Keratinocyte (primary cell): ENCODE measurements at places on chromosomes 5 and 9.
A peak's percentile ranks its signal among the peaks of the same experiment; 100 is the strongest.

DNA sequence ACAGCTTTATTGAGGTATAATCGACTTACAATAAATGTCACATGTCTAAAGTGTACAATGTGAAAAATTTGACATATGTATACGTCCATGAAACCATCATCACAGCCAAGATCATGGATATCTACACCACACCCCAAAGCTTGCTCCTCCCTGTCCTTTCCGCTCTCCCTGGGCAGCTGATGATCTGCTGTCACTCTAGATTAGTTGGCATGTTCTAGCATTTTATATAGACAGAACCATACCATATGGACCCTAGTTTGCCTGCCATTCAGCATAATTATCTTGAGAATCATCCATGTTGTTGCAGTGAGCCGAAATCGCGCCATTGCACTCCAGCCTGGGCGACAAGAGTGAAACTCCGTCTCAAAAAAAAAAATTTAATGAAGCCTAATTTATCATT, 42.5 kb downstream of the ERGIC1 start:
- no peak for DNase-seq

DNA sequence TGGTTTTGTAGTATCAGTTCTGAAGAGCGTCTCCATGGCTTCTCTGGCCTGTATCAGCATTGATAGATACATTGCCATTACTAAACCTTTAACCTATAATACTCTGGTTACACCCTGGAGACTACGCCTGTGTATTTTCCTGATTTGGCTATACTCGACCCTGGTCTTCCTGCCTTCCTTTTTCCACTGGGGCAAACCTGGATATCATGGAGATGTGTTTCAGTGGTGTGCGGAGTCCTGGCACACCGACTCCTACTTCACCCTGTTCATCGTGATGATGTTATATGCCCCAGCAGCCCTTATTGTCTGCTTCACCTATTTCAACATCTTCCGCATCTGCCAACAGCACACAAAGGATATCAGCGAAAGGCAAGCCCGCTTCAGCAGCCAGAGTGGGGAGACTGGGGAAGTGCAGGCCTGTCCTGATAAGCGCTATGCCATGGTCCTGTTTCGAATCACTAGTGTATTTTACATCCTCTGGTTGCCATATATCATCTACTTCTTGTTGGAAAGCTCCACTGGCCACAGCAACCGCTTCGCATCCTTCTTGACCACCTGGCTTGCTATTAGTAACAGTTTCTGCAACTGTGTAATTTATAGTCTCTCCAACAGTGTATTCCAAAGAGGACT, 1.5 kb downstream of the GPR21 start:
- DNase-seq: no peak

DNA sequence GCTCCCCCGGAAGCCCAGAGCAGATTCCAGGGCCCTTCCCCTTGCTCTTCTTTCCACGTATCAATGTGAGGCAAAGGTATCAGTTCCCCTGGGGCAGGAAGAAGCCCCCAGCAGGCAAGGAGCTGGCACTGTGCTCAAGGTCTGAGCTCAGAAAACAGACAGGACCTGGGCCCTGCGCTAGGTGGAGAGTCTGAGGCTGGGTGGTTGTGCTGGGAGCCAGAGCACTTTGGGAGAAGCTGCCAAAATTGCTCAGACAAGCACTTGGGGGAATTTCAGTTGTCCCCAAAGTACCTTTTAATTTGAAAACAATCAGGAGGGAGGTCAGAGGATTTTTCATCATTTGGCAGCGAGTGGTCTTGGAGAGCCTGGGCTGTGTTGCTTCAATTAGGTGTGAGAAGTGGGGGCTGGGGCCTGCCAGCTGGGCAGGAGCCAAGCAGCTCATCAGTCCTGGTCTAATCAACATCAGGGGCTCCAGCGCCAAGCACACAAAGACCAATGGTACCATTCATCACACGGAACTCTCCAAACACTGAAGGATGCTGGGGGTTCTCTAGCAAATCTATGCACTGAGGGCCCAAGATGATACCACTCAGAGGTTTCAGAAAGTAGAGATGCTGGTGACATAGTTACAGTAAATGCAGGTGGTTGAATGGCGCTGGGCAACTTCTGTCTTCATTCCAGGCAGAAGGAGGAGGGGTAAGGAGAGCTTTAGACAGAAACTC, 176.5 kb downstream of the SNX18 start:
- DNase-seq: no peak

DNA sequence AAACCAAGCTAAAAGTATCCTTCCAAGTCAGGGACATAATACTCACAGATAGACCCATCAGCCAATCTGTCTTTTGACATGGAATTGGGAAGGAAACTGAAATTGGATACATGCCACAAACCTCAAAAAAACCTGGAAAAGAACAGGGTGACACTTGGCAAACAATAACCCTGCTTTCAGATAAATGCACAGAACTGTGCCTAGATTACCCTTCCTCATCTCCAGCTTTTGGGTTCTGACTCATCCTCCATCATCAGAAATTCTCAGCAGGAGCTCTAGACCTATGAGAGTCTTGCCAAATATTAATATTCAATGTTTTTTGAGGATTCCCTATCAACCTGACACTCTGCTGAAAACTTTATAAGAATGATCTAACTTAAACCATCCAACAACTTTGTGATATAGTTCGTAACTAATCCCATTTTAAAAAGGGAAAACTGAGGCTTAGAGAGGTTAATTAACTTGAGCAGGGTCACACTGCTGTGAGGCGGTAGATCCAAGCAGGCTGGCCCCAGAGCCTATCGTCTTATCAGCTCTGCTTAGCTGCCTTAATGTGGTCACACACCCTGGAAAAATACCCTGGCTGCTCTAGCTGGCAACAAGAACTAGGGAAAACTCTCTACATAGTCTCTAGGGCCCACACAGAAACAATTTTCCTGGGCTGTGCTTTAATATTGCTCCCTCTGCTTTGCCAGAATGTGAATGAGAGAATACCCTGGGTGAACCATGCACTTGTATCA, 157.0 kb upstream of the TRPC7 start:
- no peak for DNase-seq

DNA sequence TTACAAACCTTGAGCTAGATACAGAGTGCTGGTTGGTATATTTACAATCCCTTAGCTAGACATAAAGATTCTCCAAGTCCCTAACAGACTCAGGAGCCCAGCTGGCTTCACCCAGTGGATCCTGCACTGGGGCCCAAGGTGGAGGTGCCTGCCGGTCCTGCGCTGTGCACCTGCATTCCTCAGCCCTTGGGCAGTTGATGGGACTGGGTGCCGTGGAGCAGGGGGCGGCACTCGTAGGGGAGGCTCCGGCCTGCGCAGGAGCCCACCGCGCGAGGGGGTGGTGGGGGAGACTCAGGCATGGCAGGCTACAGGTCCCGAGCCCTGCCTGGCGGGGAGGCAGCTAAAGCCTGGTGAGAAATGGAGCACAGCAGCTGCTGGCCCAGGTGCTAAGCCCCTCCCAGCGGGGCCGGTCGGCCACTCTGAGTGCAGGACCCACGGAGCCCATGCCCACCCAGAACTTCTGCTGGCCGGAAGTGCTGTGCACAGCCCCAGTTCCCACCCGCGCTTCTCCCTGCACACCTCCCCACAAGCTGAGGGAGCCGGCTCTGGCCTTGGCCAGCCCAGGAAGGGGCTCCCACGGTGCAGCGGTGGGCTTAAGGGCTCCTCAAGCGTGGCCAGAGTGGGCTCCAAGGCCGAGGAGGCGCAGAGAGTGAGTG, 1464.7 kb downstream of the EFNA5 start:
- no peak for DNase-seq

- DNase-seq: no peak
Measured at GRCh38 chr9:135993765-135994500, 32.8 kb upstream of the UBAC1 start.

GRCh38 chr9:136297016-136297691, 6.7 kb downstream of the CCDC187 start:
- peak; percentile 69 for DNase-seq

DNA sequence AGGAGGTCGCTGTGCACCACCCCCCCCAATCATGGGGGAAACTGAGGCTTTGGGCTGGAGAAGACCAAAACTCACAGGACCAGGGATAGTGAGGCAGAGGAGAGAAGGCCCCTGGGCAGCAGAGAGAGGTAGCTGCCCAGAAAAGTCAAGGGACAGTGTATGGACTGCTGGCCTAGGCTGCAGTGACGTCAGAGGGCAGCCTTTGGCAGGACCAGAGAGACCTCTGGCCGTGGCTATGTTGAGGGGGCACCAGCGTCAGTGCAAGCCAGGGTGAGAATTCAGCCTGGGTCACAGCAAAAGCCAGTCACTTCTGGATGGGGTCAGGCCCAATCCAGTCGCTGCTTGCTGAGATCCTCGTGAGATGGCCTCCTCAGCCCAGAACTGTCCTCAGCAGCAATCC, 26.5 kb downstream of the FLT4 start:
- no peak for DNase-seq

GRCh38 chr9:126532019-126532462, 81.7 kb upstream of the LMX1B start:
- DNase-seq: no peak

- no peak for DNase-seq
Measured at GRCh38 chr9:23774266-23774665, 51.8 kb downstream of the ELAVL2 start.

GRCh38 chr5:15510831-15511230, 10.9 kb downstream of the FBXL7 start:
- DNase-seq: no peak

DNA sequence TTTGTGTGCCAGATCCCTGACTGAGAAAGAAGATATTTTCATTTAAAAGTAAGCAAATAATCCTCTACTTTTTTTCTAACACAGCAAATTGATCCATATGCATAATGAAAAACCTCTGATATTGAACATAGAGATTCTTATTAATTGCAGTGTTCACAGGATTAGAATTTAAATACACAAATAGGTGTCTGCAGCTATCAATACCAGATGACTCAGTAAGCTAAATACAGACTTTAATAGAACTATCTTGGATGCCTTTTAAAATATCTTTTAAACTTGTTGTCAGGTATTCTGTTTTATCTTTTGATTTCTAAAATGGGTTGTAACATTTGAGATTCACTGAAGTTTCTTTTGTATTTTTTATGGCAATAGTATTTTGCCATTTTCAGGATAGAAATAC, 43.1 kb downstream of the NIPBL start:
- DNase-seq: no peak

DNA sequence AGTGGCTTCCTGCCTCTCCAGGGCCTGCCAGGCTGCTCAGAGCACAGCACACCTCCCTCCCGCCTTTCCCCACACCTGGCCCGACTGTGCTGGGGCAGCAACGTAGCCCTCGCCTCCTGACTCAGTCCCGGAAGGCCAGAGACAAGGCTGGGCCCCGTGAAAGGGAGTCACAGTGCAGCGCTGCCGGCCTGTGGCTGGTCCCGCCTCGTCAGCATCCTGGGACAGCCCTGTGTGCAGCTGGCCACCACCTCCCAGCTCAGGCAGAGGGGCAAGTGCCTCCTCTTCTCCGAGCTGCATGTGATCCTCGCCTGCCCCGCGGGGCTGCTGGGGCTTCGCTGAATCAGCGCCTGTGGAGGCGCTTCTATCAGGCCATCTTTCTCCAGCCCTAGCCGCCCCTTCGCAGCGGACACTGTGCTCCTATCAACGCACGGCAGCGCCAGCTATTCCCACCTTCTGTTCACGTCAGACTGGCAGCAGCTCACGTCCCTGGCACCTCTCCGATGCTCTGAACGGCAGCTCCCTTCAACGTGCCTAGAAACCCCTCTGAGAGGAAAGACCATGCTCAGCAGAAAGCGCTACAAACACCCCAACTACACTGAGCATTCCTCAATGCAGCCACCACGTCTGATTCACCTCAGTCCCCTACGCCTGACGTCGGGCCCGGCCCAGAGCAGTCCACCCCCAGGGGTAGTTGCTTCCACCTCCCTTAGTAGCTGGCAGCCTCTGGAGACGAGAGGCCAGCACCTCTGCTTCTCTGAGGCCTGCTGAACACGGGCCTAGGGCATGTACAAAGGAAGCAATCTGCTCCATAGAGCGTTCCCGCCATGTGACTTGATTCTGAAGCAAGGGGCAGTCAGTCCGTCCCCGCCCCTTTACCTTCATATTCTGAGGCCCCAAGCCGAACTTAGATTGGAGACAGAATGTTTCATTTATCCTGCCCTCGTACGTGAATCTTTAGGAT, 78.8 kb downstream of the GPR21 start:
- no peak for DNase-seq

- no peak for DNase-seq
Measured at GRCh38 chr9:120708526-120709224, 5.6 kb downstream of the MEGF9 start.

- DNase-seq: no peak
Measured at GRCh38 chr9:137807721-137808703, 69.6 kb upstream of the CACNA1B start.

DNA sequence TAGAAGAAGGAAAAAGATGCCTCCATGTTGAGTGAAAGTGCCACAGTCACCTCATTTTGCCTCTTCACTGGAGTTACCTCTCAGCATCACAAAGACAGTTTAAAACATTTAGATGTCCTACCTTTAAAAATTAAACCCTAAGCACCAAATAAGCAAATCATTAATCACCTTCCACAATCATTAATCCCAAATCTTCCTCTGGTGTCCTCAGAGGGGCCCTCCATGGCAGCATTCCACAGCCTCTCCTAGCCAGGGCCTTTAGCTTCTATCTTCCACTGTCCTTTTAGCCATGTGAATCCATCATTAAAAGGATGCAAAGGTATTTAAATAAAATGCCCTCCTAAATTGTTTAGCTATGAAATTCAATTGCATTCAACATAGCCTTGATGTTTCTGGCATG, 310.8 kb downstream of the PDE4D start:
- DNase-seq: no peak

DNA sequence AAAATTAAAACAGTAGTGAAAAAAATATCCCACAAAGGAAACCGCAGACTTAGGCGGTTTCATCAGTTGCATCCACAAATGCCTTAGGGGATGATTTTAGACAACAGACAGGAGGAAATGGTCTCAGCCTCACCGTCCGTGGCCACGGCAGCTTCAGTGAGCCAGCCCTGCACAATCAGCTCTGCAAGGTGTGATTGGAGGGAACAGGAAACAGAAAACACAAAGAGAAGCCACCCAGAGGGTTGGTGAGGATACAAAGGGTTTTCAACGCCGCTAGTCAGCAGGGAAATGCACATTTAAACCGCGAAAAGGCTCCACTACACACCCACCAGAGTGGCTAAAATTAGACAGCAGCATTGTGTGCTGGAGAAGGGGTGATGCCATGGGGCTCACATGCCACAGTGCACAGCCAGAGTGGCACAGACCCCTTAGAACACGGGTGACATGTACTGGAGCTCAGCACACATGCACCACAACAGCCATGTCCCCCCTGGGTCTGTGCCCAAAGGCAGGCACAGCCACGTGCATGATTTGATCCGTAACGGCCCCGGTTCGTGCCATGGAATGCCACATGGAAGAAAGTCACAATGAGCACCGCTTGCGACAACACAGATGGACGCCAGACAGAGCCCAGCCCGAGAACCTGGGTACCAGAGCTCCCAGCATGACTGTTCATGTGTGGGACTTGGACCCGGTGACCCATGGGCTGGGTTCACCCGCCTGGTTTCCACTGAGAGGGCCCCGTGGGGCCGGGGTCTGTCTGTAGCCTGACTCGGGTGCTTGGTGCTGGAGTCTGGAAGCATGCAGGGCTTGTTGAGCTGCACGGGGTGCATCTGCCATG, 18.3 kb upstream of the TERT start:
- no peak for DNase-seq

- no peak for DNase-seq
Measured at GRCh38 chr9:115794921-115795475, 358.6 kb upstream of the PAPPA start.
